ENCODE measurements at places on chromosomes 6 and 20.

DNA sequence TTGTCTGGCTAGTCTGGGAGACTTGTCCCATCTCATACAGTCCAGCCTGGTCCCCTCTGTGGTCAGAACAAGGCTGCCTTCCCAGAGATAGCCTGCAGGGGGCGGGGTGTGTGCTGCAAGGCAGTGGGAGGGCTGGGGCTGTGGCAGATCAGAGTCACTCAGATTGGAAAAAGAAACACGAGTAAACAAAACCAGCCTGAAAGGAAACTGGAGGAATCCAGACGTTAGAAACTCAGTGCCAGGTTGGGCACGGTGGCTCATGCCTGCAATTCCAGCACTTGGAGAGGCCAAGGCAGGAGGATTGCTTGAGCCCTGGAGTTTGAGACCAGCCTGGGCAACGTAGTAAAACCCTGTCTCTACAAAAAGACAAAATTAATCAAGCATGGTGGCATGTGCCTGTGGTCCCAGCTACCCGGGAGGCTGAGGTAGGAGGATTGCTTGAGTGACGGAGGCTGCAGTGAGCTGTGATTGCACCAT, 20.2 kb downstream of the LEMD2 start:
- peak; percentile 87 for DNase-seq

- DNase-seq, result no peak
Measured at GRCh38 chr20:53768329-53768728, 174.7 kb upstream of the ZNF217 start.

DNA sequence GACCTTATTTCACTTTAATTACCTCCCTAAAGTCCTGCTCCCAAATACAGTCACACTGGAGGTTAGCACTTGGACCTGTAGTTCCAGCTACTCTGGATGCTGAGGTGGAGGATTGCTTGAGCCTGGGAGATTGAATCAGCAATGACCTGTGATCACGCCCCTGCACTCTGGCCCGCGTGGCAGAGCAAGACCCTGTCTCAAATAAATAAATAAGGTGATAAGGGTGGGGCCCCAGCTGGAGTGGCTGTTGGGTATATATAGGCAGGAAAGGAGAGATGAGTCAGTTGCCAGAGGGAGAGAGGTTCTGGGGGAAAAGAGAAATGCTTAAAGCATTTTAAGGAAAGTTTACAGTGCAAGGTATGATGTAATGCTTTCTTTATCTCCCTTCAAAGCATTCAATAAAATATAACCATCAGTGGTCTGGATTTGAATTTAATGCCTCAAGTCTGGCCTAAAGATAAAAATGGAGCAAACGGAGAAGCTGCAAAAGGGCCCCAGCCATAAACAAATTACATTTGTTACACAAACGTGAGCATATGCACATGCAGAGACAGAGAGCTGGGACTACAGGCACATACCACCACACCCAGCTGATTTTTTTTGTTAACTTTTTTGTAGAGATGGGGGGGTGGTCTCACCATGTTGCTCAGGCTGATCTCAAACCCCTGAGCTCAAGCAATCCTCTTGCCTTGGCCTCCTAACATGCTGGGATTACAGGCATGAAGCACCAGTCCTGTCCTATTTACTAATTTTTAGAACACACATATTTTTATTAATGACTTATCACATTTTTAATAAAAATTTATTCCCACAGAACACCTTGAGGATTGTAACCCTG, 6.1 kb upstream of the PM20D2 start:
- no peak for DNase-seq

DNA sequence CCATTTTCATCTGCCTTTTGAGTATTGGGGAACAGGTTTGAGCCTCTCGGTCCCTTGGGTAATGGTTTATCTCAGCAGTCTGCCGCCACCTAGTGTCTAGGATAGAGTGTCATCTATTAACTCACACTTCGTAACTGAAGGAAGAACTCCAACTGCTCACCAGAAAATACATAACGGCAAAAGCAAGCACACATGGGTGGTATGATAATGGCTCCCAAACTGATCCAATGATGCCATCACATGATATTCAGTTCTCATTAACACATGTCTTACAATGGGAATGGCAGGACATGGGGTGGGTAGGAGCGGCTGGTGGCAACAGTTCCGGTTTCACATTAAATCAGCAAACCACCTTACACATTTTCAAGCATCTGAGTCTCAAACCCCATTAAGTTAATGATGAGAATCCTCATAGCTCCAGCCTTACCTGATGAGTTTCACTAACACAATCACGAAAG, 110.7 kb upstream of the PHACTR1 start:
- DNase-seq, result peak; percentile 83
